Astrocyte (in vitro differentiated cells and primary cell): ENCODE measurements at places on chromosomes 7 and 10. TPM values are rescaled to one million over a fixed set of nuclear protein-coding genes. Genes with fewer than 3 reads are reported as not detected.
A peak's percentile ranks its signal among the peaks of the same experiment; 100 is the strongest.

DNA sequence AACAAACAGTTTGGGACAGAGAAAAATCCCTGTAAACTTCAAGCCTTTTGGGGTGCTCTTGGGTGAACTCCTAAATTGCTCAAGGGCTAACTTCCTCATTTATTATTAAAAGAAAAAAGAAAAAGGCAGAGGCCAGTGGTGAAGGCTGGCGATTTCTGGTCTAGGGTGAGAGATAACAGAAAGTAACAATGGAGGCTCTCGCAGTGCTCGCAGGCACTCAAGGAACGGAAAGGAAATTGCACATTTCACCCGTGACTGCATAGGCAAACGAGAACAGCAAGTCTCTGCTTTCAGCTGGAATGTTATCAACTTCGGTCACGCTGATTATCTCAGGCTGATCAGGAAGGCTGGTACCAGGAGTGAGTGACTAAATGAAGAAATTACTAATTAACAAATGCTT lies 70.7 kb downstream of the PRKAG2 start:
- peak; percentile 44 for DNase-seq

DNA sequence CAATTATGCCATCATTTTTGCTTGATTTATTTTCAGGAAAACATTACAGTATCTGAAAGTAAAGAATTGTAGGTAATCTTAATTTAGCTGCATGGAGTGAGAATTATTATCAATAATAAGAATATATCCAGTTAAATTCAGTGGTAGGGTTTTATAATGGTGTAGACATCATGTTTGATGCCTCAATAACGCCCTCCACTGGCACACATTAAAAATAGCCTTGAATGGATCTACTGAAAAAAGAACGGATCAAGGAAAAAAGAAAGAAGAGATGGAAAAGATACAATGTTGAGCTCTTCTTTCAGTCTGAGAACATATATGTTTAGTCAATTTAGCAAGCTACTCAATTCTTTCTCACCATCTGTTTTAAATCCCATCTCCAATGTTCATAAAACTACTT lies 319.2 kb downstream of the CDC14C start:
- no peak for DNase-seq

- DNase-seq = no peak
Measured at GRCh38 chr10:73763343-73763742, 18.5 kb upstream of the CHCHD1 start.

DNA sequence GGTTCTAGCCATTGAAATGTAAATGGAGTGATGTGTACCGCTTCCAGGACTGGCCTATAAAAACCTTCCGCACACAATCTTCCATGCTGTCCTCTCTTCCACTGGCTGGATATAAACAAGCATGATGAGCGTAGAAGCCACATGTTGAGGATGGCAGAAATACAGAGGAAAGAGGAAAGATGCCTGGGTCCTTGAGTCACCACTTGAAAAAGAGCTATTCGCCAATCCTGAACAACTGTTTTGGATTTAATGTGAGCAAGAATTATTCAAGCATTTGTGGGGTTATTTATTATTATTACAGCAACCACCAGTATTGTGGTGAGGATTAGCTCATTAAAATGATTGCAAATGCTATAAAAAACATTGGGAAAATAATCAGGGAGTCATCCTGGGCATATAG lies 45.8 kb upstream of the PLXNA4 start:
- peak; percentile 48 for DNase-seq

NEUROD6 gene
- total RNA-seq = not detected in 2 replicates

OR13A1 gene
- not detected in 2 replicates for total RNA-seq

- no peak for DNase-seq
Measured at GRCh38 chr10:126787201-126787600, 116.7 kb upstream of the C10orf90 start.

CTAGE6 gene
- 0.18 TPM in 1 of 2 replicates, not detected in the other for total RNA-seq

RELN gene
- 0.70 and 0.98 TPM in 2 replicates for total RNA-seq

DNA sequence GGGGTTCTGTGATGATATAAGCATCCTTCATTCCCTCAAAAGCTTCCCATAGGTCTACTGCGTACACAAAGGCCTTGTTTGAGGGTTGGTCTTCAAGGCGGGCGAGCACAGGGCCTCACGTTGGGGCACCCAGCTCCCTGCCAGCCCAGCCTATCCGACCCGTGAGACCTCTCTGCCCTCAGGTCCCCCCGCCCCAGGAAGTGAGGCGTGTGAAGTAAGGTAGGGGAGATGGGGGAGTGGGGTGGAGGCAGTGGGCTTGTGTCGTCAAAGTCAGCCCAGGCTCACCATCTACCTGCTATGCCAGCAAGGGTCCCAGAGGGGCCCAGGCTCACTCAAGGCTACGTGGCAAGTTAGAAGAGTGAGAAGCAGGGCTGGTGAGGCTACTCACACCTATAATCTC lies 47.6 kb upstream of the ELFN1 start:
- DNase-seq = no peak

DNA sequence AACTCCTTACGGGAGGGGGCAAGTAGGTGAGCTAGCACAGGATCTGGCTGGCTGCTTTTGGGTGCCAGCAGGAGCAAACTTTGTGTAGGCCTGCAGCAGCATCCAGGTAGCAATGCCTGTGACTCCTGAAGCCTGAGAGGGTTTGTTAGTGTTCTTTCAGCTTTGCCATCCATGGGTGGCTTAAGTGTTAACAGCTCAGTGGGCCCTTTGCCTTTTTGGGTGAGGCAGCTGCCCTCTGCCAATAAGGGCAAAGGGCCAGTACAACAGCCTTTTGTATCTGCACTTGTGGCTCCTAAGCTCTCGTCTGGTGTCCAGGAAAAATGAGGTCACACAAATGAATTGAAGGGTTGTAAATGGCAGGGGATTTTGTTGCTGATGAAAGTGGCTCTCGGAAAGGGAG lies 359.0 kb upstream of the CHRM2 start:
- DNase-seq = no peak

CHRM2 gene
- total RNA-seq = not detected in 2 replicates

DNA sequence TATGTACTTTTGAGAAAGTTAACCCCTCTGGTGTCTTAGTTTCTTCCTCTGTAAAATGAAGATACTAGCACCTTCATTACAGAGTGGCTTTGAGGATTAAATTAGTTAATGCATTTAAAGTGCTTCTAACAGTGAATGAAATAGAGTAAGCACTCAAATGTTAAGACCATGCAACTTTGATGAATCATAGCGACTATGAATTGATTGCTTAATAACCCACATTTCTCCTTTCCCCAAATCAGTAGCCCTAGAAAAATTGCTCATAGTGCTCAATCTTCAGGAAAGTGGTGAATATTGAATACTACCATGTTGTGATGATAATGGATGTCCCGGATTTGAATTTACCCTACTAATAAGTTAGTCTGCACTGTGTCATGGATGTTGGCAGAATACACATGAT lies 48.1 kb downstream of the CD36 start:
- no peak for DNase-seq

PPP1R9A gene
- total RNA-seq = 5.1 and 7.5 TPM in 2 replicates

C10orf53 gene
- not detected in 2 replicates for total RNA-seq

DNA sequence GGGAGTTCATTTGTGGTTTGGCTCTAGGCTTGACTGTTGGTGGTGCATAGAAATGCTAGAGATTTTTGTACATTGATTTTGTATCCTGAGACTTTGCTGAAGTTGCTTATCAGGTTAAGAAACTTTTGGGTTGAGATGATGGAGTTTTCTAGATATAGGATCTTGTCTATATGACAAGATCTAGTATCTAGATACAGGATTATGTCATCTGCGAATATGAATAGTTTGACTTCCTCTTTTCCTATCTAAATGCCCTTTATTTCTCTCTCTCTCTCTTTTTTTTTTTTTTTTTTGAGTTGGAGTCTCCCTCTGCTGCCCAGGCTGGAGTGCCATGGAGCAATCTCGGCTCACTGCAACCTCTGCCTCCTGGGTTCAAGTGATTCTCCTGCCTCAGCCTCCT lies 62.9 kb downstream of the MGAM2 start:
- DNase-seq = peak; percentile 18

SCIN gene
- total RNA-seq = 0.27 TPM in 1 of 2 replicates, not detected in the other
